Umbilical cord (tissue), 2 donors: ENCODE measurements at places on chromosomes 13 and 19. TPM values are rescaled to one million over a fixed set of nuclear protein-coding genes. Genes with fewer than 3 reads are reported as not detected.

DNA sequence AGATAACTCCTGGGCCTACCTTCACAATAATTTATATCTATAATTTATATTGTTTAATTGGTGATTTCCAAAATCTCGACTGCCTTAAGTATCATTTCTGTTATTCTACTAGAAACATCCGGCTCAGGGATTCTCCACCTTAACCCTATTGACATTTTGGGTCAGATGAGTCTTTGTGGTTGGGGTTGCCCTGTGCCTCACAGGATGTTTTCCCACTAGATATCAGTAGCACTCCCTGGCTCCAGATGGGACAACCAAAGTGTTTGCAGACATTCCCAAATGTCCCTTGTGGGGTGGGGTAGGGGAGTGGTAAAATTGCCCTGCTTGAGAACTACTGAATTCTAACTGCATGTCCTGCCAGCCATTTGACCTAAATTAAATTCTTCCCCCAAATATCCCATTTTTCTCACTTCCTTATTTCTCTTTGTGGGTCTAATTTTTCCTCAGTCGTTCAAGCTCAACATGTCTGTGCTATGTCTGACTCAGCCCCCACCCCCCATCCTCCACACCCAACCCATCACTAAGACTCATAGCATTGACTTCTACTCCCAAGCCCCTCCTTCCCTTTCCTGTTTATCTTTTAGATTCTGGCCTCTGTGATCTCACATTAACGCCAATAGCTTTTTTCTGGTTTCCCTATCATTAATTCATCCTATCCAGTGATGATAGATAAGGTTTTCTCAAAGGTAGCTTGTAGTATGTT, 545.1 kb downstream of the EFNB2 start:
- no peak for DNase-seq

- DNase-seq, result no peak
Observed at GRCh38 chr19:55254625-55254977, 4.2 kb downstream of the PPP6R1 start.

DNA sequence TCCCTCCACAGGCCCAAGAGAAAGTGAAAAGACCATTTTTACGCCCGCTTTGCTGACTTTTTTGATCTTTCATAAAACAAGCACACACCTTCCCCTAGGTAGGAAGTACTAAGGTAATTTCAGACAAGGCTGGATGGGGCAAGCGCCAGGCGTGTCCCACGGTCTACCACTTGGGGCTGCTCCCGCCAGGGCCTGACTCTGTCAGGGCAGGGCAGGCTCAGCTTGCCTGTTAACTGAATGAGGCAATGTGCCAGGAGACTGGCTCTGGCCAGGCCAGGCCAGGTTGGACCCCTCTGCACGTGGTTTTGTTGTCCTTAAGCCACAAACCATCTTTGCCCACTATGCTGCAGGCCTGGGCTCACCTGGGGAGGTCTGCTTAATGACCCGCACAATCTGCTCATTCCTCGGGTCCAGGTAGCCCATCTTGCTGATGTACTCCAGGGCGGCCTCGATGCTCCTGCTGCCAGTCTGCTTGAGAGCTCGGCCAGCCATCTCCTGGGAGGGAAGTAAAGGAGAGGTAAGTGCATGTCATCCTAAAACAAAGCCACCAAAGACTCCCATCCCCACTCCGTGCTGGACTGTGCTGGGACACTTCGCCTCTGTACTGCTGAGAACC, 70.4 kb downstream of the LATS2 start:
- DNase-seq, result no peak

The BTBD2 gene
- 31.8 TPM for total RNA-seq

The USHBP1 gene
- 1.2 TPM for total RNA-seq
